ENCODE measurements at places on chromosomes 16 and 17.
A peak's percentile ranks its signal among the peaks of the same experiment; 100 is the strongest.

DNA sequence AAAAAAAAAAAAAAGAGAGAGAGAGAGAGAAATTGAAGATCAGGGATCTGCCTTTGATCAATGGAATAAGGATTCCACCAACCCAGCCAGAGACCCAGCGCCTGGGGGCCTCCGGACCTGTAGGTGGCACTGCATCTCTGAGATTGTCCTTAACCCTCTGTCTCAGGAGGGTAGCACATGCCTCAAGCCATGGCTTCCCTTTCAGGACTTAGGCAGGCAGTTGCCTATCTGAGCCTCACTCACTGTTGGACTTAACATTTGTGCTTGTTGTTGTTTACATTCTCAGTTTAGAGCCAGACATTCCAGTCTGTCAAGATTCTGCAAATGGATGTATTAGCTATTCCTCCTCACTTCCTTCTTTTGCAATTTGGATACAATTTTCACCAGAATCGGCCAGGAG, 5.1 kb upstream of the SCNN1B start:
- peak; percentile 58 for DNase-seq

DNA sequence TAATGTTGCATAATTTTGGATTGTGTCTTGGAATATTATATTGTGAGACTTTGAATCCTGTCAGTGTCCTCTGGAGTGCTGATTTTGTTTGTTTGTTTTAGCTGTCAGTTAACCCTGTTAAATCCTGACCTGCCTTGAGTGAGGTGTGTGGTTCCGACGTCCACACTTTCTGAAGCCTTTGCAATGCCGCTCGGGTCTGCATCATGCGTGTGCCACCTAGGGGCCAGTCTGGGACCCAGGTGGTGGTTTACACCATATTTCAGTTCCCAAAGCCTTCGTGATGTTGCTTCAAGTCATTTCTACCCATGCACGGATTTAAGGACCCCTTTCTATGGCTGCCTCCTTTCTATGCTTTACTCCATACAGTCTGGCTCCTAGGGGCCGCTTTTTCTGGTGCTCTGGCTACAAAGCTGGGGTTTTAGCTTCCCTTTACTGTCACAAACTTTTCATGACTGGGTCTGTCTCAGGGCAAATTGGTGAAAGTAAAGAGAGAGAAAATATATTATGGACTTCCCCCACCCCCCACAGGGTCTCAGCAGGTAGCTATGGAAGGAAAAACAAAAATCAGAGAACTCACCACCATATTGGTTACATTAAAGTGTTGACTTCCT, 11.4 kb upstream of the OR4D1 start:
- DNase-seq: peak; percentile 44

DNA sequence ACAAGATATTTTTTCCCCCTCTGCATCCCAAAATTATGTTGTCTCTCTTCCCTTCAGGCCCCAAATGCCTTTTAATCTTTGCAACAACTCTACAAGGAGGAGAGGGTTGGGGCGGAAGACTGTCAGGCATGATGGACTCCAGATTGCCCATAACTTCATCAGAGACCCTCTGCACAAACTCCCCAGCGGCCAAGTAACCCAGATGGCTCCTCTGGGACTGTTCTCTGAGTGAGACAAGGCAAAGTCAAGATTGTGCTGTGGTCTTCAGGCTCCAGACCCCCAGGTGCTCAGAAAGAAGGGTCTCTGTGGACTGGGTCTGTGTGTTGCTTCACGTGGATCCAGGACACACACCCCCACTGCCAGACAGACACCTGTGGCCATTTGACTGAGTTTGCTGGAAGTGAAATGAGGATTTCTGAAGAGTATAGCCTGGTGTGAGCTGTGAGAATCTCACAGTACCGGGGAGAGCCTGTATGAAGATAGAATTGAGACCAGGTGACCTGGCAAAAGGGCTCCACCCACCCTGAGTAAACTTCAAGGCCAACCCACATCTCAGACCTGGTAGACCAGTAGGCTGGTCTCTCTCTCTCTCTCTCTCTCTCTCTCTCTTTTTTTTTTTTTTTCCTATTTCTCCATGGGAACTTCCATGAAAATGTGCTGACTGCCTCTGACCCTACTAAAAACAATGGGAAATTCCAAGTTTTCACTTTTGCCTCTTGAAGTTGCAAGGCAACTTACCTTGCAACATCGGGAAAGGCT, 354.1 kb downstream of the SOX9 start:
- no peak for DNase-seq

DNA sequence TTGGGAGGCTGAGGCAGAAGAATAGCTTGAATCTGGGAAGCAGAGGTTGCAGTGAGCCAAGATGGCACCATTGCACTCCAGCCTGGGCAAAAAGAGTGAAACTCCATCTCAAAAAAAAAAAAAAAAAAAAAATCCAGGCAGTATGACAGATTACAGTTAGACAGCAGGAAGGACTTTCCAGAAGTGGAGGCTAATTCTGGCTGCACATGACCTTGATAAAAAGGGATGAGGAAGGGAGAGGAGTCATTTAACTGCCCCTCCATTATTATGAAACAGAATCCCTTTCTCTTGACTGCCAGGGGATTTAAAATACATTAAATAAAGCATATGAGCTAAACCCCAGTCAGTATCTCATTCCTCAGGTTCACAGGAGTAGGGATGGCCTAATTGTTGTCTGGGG, 1.8 kb upstream of the ARHGAP23 start:
- no peak for DNase-seq

DNA sequence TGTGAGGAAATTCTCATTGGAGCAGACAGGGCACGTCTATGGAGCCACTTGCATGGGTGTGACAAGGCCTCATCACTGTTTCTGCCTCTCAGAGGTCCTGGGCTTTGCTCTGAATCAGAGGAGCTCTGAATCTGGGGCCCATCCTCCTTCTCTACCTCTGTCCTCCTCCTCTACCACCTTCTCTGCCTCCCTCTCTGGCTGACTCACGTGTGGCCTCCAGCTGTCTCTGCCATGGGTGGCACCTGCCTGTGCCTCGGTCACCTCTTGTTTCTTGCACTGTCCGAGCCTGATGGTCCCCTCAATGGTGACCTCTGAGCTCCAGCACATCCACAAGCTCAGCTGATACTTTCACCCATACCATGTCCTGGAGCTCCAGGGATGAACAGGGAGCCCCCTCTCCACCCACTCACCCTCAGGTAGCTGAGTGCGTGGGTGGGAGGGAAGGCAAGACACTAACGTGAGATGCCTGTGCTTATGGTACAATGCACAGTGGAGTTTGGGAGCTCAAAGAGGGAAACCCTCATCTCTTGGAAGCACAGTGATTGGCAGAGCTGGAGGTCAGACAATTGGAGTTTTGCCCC, 116.4 kb upstream of the CRHR1 start:
- no peak for DNase-seq

DNA sequence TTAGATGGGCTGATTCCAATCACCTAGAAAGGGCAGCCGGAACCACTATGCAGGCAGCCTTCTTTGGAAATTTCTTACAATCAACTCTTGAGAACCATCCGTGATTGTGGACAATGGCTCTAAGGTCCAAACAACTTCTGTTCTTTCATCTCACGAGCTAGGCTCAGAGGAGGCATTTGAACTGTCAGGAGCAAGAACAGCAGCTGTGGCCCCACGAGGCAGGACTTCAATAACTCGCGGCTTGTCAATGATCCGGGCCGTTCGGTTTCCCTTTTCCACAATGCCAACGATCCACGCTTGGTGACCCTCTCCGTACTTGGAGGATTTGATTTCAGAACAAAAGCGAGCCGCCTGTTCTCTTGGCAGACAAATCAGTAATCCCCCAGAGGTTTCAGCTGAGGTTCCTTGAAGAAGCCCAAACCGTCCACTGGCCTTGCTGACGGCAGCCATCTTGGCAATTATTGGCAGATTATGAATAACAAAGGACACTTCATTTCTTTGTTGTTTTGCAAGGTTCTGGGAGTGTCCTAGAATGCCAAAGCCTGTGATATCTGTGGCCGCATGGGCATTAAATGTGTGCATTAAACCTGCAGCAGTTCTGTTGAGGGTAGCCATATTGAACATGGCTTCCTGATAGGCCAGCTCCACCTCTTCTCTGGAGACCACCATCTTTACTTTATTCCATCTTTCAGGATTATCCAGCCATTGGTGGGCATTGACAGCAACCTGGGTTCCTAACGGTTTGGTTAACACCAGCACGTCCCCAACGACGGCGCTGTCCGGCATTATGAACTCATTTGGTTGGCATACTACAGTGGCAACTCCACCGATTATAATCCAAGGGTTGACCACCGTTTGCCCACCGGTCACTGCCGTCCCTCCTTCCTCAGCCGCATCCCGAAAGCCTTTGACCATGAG, 1.2 kb downstream of the SEPHS2 start:
- no peak for DNase-seq

GRCh38 chr16:24975428-24975889, 39.7 kb downstream of the ARHGAP17 start:
- peak; percentile 89 for DNase-seq

- DNase-seq: no peak
These were observed 13.2 kb downstream of the NLK start for GRCh38 chr17:28055546-28056275.

DNA sequence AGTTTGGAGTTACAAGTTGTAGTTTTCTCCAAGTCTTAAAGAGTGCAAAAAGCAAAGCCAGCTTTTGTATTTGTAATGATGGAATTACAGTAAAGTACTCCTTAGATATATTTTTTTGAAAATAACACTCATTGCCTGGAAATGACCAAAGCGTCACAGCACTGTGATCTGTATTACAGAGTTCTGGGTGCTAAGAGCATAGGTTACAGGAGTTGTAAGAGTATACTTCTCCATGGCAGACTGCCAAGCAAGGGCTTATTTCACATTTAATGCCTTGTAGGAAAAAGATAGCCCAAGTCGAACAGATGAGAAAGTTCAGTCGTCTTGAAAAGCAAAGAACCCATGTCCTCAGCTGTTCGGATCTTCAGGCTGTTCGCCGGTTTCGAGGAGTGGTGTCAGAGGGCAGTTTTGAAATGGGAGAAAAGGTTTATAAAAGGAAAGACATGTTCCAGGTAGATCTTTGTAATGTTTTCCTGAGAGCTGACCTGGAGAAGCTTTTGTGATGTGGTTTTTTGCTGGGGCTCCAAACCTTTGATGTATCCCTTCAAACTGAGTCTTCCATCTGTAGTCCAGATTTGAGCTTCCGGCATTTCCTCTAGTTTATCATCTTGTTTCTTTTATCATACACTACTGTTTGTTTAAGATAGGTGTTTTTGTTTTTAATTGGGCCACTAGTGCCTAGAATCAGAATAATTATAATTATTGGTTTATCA, 41.3 kb downstream of the ERCC4 start:
- DNase-seq: no peak

DNA sequence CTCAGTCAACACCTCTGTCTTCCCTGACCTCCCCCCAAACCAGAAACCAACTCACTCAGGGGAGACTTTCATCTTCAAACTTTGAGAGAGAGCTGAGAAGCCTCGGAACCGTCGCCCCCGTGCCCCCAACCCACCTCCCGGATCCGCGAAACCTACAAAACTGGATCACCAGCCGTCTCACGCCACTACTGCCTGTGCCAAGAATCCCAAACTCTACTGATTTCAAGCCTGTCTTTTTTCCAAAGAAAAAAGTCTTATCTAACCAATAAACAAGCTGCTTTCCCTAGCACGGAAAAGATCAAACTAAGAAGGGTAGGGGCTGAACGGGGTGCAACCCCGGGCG, 2.0 kb downstream of the AXIN2 start:
- DNase-seq: no peak

DNA sequence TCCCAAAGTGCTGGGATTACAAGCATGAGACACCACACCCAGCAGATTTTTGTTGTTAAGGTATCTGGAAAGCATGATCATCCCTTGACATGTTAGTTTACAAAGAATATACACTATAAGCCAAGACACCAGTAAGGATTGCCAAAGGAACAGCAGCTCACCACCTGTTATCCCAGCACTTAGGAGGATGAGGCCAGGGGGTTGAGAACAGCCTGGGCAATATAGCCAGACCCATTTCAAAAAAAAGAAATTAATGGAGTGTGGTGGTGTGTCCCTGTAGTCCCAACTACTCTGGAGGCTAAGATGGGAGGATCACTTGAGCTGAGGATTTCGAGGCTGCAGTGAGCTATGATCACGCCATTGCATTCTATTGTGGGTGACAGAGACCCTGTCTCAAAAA, 5.1 kb downstream of the ANKRD40CL start:
- DNase-seq: no peak

DNA sequence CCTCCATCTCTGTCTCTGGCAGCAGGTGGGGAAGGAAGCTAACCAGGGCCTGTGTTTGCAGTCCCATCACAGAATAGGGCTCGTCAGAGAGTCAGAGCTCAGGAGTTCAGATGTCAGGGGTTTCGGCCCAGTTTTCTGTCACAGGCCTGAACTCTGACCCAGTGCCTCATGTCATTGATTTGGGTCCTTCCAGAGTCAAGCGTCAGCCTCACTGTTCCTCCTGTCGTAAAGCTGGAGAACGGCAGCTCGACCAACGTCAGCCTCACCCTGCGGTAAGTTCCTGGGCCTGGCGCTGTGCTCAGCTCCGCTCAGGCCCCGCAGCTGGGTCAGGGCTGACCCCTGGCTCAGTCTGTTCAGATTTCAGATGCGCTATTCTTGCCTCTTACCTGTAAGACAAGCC, 10.7 kb downstream of the CTNS start:
- no peak for DNase-seq

DNA sequence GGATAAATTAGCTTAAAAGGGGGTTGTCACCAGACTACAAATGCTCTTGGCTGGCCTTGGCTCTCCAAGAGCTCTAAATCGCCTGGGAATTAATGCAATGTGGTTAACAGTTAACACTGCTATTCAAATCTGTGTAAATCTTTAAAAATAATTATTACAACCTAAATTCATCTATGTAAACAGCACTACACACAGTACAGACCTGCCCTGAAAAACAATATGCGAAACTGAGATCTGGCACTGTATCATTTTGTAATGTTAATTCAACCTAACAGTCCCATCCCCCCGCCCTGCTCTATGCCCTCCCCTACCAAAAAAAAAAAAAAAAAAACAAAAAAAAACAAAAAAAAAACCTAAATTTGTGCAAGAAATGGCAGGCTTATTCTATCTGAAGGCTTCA, 40.9 kb downstream of the DCUN1D3 start:
- no peak for DNase-seq

- DNase-seq: peak; percentile 77
These were observed 80.1 kb downstream of the DNAH17 start for GRCh38 chr17:78497115-78497540.

- no peak for DNase-seq
These were observed 98.7 kb upstream of the ZNF750 start for GRCh38 chr17:82938486-82938872.

All from OCI-LY7 (cell line).